ENCODE measurements at places on chromosomes 3 and 15.

- no peak for DNase-seq
Observed at GRCh38 chr3:195212033-195212748, 58.8 kb downstream of the XXYLT1 start.

DNA sequence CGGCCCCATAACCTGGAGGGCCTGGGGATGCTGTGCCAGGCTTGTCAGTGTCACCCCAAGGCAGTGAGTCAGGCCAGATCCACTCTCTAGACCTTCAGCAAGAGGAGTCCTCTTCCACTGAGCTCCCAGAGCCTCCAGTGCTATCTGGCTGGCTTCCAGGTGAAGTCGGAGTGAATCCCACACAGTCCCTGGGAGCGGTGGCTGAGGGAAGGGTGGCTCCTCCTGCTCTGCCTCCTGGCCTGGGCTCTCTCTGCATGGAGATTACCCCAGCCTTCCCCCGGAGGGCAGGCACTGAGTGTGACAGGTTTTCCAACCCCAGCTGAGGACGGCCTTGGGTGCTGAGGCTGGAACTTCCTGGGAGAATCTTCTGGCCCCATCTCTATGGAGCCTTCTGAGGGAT, 82.7 kb downstream of the EPHB1 start:
- no peak for DNase-seq

DNA sequence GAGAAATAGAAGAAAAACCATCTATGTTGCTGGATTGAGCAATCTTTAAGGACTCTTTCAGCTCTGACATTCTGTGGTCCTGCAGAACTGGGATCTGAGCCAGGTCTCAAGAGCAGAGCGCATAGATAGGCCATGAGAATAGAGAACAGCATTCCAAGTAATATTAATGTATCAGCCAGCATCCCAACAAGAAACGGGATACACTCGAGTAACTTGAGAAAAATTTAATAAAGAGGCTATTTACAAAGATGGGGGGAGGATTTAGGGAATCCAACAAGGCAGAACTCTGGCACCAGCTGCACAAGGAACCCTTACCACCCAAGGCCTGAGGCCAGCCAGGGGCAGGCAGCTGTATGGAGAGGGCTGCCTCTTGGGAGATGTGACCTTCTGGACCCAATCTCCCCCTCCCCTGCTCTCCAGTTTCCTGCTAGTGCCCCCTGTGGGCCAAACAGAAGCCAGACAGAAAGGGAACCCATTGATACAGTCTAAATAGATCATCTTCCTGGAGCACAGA, 8.2 kb downstream of the TMOD2 start:
- no peak for DNase-seq

DNA sequence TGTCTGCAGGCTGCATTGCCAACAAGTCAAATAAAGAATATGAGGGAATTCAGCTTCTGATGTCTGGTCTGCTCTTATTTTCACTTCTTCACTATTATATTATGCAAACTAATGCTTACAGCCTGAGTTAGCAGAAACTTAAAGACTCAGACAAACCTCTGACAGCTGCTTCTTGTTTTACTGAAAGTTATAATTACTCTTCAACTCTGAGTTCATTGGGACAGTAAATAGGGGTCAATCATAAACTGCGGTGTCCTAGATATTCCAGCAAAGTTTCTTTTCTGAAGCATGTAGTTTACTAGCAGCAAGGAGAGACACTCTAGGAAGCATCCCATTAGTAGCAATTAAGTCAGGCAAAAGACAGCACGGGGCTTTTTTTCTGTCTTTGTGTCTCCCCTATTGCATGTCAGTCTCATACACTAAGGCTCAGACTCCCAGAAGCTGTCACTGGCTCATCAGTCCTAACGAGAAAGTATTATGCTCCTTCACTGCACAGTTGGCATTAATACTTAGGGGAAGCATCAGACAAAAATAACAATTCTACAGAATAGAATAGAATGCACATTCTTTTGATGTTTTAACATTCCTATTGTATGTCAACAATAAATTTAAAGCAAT, 1060.8 kb downstream of the ROBO1 start:
- no peak for DNase-seq
